Osteocyte (in vitro differentiated cells): ENCODE measurements at places on chromosomes 4 and X.

- no peak for DNase-seq
Measured at GRCh38 chr4:7552466-7552865, 117.7 kb upstream of the PSAPL1 start.

- no peak for DNase-seq
Measured at GRCh38 chrX:4805502-4805901, 1092.1 kb upstream of the PRKX start.

DNA sequence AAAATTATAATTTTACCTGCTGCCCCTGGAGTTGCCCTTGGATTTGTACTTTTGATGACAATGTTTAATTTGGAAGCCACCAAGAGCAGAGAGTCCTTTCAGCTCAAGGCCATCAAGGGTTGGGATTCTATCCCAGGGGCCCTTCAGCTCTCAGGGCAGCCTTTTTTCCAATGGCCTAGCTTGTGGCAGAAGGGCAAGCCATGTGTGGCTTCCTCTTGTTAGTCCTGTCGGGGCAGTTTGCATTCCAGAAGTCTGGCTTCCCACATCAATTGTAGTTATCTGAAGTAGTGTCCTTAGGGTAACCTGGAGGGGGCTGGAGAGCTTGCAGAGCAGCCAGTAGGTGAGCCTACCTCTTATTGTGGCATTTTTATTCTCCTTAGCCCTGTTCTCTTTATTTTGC lies 569.4 kb downstream of the TRAM1L1 start:
- DNase-seq = no peak

- no peak for DNase-seq
Measured at GRCh38 chrX:136689436-136689835, 41.5 kb downstream of the CD40LG start.

DNA sequence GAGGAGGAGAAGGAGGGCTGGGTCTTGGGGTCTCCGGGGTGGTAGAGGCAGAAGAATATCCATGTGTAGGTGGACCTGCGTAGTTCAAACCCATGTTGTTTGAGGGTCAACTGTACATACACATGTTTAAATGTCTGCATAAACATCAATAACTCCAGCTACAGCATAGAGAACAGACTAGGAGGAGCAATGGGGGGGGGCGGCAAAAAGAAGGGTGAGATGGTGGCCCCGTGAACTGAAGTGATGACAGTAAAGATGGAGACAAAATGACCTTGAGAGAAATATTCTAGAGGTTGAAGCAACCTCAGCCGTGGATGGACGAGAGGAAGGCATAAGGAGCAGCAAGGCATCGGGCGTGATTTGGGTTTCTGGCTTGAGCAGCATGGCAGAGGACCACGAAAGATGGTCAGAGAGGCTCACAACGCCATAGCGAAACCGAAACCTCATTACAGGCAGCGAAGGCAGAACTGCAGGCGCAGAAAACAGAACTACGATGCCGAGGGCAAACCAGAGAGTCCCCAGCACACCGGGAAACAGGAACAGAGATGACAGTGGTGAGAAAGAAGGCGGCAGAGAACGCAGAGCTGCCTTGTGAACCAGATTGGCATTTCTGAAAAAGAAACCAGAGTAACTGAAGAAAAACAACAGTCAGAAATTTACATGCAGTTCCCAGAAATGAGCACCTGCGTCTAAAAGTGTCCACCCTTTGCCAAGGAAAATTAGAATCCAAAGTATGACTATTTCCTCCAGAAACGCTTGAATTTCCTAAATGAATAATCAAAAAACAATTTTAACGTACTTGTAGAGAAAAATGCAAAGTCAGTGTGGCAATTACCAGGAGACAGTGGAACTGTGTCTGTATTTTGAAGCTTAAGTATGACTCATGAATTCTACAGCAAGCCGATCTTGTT lies 50.3 kb upstream of the ENPP6 start:
- peak; percentile 63 for DNase-seq

GRCh38 chr4:18593297-18594002 lies 571.9 kb upstream of the LCORL start:
- DNase-seq = no peak

DNA sequence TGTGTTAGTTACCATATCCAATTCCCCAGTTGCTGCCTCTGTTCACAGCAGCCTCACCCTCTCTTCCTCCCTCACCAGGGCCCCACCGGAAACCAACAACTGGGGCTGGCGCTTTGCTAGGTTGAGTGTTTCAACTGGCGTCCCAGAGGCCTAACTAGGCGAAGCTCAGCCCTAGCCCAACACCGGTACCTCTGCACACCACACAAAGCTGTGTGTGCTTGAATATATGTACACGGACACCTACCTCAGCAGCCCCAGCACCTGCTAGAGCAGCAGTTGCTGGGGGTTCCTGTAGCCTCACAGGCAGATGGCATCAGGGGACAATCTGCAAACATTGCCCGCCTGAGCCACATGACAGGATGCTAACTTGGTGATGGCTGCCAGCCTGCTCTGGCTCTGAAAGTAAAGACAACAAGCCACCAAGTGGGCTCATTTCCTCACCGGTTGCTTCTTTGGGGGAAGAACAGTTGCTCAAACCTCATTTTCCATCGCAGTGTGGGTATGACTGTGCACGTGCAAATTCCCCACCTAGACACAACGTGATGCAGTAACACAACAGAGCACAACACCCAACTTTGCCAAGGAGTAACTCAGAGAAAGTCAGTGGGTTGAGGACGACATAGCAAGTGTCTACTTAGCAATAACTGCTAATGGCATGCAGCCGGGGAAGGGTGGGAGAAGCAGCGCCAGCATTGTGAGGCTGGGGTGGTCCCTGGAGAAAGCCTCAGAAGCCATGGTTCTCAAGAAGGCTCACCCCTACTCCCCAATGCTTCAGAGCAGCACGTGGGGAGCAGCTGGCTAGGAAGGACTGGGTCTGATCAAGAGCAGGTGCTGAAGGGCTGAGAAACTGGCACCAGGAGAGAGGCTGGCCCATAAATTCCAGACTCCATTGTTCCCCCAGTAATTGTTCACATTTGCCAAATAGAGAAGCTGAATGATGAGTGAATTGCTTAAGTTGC lies 139.5 kb downstream of the SH3KBP1 start:
- no peak for DNase-seq

- no peak for DNase-seq
Measured at GRCh38 chr4:163284304-163284703, 48.1 kb downstream of the NPY1R start.

DNA sequence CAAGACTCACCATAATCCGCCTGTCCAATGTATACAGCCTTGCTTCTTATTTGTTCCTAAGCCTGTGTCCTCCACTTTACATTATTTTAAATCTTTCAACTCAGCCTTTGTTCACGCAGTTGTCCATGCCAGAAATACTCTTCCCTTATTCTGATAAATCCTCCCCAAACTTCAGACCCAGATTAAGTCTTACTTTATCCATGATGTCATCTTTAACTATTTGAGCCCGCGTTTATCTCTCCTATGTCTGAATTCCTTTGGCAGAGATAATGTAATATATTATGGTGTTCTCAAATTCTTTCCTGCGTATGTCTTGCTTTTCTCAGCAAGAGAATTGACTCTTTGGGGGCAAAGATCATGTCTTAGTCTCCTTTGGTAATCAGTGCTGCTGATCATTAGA lies 129.6 kb downstream of the LUZP4 start:
- DNase-seq = no peak

DNA sequence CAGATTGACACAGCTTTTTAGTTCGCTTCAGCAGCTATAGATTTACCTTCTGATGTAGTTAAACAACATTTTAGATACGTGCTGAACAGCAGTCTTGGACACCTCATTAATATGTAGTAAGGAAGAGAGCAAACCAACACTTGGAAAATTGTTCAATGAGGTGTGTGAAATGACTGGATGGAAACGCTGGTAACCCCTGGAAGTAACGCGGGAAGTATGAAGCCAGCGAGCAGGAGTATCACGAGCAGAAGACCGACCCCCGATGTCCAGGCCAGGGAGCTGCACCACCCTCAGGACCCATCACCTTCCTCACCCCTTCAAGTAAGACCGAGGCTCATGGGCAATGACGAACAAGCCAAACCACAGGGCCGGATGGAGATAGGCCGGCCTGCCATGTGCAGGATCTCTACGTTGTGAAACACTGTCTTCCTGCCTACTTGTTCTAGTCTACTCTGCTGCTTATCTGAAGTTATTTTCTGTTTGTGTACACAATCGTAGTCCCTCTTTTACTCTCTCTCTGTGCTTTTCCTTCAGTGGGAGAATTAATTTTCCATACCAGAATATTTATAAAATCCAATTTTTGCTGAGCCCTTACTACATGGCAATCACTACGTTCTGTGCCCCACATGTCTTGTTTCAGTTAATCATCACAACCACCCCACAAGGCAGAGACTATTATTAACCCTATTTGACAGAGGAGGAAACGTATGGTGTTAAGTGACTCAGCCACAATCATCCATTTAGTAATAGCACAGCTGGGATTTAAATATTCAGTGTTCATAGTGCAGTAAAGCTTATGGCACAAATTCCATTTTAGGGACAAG lies 221.7 kb downstream of the APBB2 start:
- DNase-seq = no peak

- no peak for DNase-seq
Measured at GRCh38 chr4:8796096-8796495, 75.5 kb downstream of the HMX1 start.

DNA sequence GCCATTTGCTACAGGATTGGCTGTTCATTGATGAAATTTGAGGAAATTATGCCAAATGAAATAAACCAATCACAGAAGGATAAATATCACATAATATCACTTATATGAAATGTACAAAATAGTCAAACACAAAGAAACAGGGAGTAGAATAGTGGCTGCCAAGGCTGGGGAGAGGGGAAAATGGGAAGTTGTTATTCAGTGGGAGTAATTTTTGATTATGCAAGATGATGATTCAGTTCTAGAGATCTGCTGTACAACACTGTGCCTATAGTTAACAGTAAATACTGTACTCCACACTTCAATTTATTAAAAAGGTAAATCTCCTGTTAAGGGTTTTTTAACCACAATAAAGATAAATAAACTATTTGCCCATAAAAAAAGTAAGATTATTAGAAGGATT lies 101.1 kb downstream of the TMA16 start:
- DNase-seq = no peak

DNA sequence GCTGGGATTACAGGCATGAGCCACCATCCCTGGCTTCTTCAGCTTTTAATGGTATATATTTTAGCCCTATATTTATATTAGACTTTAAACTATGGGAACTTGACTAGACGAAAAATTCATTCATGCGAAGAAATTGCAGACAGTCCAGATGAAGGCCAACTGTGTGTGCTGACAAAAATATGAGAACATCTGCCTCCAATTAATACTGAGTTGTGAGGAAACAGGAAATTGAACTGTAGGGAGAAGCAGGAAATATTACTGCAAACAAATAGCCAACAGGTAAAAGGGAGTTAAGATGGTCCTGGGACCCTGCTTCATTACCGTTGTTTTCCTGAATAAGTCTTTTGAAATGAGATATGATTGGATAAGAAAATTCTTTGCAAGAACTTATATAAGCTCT lies 26.3 kb downstream of the MGARP start:
- DNase-seq = no peak

DNA sequence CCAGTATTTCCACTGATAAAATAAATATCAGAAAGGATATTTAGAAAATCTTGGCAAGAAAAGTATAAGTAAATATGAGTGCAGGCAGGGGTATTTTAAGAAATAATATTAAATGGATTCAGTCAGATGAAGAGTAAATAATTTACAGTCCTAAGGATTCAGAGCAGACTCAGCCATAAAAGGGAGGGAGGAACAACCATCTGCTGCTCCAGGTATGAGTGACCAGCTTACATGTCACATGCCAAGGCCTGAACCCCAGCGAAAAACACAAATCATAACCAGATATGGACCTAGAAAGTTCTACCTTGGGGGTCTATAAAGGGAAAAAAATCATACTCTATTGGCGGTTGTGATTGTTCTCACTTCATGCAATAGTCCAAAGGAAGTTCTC lies 166.8 kb downstream of the COL4A6 start:
- no peak for DNase-seq

DNA sequence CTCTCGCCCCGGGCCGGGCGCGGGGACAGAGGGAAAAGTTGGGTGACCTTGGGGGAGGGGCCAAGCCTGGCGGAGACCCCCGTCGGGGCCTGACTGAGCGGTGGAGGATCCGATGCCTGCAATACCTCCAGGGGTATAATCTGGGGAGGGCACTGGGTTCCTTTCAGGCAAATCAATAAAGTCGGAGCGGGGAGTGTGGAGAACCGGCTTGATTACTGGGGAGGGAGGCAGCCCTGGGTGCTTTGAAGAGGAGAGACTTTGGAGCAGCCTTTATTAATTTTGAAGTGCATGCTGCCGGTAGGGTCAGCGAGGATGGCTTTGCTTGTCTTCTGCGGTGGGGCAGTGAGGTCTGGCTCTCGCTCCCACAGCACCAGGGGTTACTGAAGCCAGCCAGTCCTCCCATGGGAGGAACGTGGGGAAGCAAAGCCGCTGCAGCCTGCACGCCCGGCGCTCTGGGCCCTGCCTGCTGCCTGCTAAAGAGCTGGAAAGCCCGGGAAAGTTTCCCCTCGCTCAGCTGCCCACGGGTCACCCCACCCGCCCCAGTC lies 403 bp upstream of the LGI2 start:
- DNase-seq = no peak

- no peak for DNase-seq
Measured at GRCh38 chr4:74431113-74431826, 13.7 kb upstream of the AREG start.

DNA sequence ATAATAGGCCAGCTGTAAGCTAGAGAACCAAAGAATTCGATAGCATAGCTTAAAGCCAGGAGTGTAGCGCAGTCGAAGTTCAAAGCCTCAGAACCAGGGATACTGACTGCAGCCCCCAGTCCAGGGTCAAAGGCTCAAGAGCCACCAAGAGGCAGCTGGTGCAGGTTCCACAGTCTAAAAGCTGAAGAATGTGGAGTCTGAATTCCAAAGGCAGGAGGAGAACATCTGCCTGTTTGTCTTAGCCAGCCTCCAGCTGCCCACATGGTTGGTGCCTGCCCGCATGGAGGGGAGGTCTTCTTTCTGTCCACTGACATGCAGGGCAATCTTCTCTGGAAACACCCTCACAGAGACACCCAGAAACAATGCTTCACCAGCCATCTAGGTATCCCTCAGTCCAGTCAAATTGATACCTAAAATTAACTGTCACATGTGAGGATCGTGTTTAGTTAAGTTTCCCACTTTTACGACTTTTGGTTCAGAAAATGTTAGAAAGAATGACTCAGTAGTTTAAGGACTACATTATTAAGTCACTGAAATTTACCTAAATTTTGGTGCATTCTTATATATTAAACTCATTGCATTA lies 52.8 kb upstream of the RHOH start:
- no peak for DNase-seq

DNA sequence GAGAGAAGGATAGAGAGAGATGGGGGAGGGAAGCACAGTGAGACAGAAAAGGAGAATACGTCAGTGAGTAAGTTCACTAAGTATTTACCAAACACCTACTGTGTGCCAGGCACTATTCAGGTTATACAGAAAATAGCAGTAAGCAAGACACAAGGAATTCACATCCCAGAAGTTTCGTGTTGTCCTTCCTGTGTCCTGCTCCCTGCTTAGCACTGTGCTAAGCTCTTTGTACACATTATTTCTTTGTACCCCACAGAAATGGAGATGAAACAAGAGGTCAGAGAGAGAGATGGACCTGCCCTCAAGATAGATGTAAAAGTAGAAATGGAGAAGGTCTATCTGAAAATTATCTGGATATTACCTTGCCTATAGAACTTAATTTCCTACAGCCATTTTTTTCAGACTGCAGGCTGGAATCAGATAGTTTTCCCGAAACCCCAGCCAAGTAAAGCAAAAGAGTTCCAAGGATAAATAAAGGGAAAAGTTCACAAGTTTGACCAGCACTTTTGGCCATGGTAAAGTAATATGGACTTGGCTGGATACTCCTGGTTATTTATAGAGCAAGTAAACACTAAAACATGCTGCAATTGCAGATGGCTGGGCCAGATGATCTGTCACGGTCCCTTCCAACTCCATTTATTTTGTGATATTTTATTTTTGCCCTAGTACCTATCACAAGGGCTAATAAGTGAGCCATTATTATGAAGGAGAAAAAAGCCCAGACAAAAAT lies 353.7 kb upstream of the SLC7A11 start:
- DNase-seq = no peak
